ENCODE measurements at places on chromosomes 7 and 10. TPM values are rescaled to one million over a fixed set of nuclear protein-coding genes. Genes with fewer than 3 reads are reported as not detected.

Gene ITGA8
- total RNA-seq = not detected

Gene STAM
- 28.0 TPM for total RNA-seq

Gene CYP2C9
- not detected for total RNA-seq

Gene NUB1
- 36.4 TPM for total RNA-seq

Gene SEC61G
- total RNA-seq = 398 TPM
